ENCODE measurements at places on chromosomes 6 and 20.

DNA sequence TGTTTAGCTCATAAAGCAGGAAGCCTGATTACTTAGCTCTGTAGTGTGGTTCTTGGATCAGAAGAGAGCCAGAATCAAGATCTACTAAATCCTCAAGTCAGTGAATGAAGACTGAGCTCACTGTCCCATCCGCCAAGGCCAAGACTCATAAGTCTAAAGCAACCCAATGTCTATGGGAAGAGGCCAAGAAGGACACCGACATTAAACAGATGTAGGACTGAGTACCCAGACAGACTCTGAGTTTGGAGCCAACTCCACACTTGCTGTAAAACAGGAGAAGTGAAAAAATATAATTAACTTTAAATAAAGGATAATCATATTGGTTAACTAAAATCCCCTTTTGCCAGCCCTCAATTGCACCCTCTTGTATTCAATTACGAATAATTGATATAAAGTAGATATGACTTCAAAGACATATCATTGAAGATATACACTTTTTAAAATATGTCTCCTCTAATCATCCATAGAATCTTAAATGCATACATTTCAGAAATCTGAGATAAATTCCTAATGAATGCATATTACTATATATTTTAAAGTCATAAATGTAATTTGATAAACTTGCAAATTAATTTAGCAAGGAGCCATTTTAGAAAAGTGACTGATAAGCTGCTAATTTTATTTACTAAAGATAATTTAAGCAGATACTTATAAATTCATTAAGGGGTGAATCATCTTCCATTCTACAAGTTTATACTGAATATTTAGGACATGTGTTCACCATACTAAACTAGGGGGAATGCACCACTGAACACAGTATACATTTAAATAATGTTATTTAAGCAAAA lies 617.0 kb upstream of the ARID1B start:
- no peak for DNase-seq

DNA sequence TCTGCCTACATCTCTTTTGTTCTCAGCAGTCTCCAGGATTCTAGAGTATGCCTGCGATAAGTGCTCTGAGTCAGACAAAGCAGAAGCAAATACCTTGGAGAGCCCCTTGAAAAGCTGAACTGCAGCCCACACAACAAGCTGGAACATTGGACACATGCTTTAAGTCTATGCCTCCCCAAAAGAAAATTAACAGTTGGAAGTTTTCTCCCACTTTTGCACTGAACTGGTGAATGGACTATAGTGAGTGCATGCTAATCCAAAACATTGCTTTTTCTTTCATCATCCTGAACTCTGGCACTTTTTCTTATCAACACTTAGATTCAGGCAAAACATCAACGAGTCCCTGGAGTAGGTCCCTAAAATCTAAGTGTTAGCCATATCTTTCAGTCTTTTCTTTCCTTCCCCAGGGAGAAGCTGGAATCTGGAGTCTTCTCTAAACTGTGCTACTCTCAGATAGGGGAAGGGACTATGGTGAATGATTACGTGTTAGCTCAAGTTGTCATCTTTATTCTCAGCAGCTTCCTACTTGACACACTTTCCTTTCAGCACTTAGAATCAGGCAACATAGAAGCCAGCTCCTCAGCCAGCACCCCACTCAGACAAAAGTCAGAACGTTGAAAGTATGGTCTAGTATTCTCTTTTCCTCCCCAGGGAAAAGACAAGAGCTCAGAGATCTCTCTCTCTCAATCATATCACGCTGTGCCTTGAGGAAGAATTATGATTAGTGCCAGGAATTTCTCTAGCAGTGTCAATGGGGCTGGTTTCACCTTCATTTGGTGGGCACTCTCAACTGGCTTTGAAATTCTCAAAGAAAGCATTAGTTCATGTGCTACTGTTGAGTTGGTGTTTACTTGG lies 811.0 kb upstream of the GJE1 start:
- no peak for DNase-seq

DNA sequence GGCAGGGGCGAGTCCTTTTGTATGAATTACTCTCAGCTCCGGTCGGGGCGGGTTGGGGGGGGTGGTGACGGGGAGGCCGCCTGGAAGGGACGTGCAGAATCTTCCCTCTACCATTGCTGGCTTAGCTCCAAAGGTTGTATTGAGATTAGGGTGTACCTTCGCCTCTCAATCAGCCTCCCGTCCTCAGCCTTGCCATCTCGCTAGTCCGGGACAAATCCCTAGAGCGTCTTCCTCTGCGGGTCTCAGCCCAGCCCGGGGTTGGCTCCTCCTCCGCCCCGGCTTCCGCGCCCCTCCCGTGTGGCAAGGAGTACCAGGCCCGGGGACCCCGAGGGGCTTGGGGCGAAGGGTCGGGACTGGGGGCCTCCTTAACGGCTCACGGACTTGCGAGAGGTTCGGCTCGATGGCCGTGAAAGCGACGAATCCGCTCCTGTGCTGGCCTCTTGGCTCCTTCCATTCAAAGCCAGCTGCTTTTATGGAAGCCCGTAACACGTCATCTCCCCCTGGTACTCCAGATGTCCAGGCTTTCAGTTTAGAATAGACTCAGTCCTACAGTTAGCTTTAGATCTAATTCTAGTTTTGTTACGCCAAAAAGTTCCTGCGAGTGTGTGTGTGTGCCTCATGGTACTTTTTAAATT lies 636 bp upstream of the EEF1A1 start:
- DNase-seq, result peak; percentile 66

GRCh38 chr20:6622041-6622440 lies 145.4 kb upstream of the BMP2 start:
- no peak for DNase-seq

All from A172 (cell line).